ENCODE measurements at places on chromosomes 2 and 18.
A peak's percentile ranks its signal among the peaks of the same experiment; 100 is the strongest.

GRCh38 chr2:54655046-54655809, 68.2 kb upstream of the EML6 start:
- no peak for DNase-seq

DNA sequence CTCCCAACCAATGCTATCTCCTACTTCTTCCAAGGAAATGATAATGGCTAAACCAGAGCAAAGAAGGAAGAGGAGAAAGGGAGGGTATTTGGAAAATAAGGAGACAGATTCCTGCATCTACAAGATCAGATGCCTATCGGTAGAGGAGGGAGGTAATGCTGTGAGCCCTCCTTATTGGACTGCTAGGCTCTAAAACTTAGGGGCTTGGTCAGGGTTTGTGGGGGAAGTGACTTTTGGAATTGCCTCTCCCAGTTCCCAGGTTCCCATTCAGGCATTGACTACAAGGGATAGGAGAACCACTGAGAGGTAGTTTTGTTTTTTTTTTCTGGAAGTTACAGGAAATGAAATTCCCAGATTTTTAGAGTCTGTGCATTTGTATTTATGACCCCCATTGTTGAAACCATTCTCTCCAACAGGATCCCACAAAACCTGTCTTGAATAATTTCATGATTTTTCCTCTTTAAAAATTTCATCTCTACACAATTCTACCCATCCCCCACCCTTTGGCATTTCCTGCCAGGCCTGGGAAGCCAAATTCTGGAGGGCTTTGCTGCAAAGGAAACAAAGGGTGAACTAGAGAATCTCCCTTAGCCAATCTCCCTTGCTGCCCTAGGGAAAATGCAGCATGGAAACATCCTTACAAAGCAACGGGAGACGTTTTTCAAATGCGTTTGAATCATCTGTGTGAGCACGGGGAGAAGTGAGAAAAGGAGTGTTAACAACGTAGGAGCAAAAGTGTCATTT, 282.1 kb upstream of the EPAS1 start:
- DNase-seq: no peak

GRCh38 chr18:42640160-42640559, 475.3 kb downstream of the RIT2 start:
- no peak for DNase-seq

DNA sequence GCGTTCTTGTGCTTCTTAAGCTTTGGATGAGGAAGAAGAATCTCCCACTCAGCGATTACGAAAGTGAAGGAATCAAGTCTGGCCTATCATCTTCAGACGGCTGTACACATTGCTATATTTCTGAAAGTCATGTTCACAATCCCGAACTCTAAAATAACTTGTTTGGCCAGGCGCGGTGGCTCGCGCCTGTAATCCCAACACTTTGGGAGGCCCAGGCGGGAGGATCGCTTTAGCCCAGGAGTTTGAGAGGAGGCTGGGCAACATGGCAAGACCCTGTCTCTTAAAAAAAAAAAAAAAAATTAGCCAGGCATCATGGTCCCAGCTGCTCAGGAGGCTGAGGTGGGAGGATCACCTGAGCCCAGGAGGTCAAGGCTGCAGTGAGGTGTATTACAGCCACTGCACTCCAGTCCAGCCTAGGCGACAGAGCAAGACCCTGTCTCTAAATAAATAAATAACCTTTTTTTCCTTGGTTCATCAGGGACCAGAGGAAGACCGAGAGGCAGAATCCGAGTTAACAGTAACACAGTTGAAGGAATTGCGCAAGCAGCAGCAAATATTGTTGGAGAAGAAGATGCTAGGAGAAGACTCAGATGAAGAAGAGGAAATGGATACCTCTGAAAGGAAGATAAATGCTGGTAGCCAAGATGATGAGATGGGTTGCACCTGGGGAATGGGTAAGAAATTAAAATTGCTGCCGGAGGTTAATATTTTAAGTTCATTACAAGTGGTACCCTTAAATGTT, 1.1 kb downstream of the SLC4A1AP start:
- DNase-seq: peak; percentile 46

All from NB4 (cell line).